NCI-H1105 treated with DMSO at 0.1 percent for 48 hours (cell line): ENCODE measurements at places on chromosomes 11 and 22.

GRCh38 chr22:44969817-44970216, 40.0 kb downstream of the PHF21B start:
- no peak for DNase-seq

DNA sequence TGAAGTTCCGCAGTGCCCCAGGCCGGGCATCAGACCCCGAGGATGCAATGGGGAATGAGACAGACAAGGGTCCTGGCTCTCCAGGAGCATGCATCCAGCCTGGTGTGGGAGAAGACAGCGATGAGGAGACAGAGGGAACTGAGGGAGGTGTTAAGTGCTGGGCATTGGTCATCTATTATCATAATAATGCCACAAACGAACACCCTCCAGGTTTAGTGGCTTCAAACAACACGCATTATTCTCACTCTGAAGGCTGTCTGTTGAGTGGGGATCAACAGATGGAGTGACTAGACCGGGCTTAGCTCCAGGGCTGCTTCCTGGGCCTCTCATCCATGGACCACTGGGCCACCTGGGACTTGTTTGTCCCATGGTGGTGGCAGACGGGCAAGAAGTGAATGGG, 48.6 kb downstream of the MCM5 start:
- DNase-seq: no peak

DNA sequence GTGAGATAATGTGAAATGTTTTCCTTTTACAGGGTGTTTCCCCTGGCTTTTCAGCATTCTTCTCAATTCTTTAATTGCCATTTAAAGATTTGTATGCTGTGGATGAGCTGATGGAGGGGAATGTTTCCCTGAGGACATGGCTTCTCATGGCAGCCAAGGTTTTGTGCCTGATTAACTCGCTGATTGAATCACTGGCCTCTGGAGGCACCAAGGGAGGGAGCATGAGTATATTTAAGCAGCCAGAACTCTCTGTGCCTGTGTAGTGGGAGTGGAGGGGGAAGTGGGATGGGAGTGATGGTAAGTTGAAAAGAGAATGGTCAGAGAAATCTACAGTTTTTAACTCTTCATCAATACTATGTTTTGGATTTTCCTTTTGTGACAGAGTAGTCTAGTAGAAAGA, 88.7 kb downstream of the STIM1 start:
- no peak for DNase-seq

DNA sequence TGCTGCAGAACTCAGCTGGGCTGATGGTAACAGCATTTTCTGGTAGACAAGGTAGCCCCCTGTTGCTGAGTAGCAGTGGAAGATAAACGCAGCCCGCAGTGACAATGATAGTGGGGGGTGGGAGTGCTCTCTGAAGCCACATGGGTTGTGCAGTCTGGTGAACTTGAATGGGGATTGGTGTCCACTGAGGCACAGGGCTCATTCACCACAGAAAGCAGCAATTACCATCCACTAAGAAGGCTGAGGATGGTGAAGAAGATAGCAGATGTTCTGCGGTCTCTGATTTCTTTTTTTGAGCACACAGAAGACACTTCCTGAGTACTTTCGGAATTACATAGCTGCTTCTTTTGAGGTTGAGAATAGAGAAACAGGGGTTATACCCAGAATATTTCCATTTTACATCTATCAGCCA, 150.3 kb downstream of the LRRC4C start:
- DNase-seq: no peak

GRCh38 chr22:40345271-40345670, 1.0 kb upstream of the ADSL start:
- no peak for DNase-seq
